ENCODE measurements at places on chromosomes 1 and 21.

DNA sequence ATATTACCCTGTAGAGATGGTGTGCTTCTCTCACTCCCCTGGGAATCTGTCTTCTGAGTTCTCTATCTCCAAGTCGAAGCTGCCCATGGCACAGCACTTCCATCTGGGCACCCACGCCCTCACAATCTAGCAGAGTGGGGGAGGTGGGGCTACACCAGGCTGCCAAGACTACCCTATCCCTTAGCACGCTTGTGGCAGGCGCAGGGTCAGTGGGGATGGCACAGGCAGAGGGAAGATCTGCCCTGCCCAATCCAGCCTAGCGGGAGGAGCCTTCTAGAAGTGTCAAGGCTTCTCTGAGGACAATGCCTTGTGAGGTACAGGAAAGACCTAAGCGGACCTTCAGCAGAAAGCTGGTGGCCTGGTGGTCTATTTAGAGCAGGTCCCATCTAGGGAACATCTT is 49.1 kb downstream of the DMAP1 start:
- no peak for DNase-seq

- DNase-seq, result no peak
These were observed 17.7 kb downstream of the DDAH1 start for GRCh38 chr1:85447006-85447943.

- DNase-seq, result no peak
These were observed 230.3 kb downstream of the ATG4C start for GRCh38 chr1:63014267-63014666.

GRCh38 chr1:28934676-28935075 is 20.3 kb downstream of the EPB41 start:
- no peak for DNase-seq

- no peak for DNase-seq
These were observed 407.8 kb upstream of the DAB1 start for GRCh38 chr1:57831624-57832023.

DNA sequence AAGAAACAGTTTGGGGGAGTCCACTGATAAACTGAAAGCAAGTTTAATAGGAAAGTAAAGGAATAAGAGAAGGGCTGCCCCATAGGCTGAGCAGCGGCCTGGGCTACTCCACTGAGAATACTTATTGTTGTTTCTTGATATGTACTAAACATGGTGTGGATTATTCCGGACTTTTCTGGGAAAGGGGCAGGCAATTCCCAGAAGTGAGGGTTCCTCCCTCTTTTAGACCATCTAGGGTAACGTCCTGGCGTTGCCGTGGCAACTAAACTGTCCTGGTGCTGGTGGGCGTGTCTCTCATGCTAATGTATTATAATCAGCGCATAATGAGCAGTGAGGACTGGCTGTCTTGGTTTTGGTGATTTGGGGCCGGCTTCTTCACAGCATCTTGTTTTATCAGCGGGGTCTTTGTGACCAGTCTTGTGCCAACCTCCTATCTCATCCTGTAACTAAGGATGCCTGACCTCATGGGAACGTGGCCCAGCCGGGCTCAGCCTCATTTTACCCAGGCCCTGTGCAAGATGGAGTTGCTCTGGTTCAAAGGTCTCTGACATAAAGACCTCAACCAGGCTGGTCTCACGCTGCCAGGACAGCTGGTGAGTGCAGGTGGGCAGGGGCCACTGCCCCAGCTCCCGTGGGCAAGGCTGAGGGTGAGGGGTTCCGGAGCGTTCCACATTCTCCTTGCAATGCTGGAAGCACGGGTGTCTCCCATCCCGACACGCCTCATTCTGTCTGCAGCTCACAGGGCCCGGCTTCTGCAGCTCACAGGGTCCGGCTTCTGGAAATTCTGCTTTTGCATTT is 19.6 kb upstream of the C1orf159 start:
- DNase-seq, result no peak

DNA sequence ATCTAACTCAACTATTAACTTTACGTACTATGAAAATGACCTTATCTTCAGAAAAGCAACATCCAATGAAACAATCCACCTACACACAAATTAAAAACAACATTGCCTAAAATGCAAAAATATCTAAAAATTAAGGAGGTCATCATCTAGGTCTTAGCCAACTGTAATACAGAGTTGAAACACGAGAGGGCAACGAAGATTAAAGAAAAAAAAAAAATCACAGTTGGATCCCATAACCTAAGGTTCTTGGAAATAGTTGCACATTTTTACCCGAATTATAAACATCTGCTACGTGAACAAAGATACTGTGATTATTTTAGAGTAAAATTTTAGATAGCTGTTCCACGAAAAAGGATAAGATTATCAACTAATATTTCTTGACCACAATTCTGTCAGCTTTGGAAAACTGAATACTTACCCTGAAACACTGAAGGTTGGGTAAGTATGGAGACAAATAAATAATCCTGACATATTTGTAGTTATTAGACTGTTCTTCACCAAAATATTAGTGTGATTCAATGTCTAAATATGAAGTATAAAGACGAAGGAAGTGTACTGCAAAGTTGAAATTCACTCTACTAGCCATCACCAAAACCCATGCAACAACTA is 88.0 kb upstream of the AK4 start:
- no peak for DNase-seq

- DNase-seq, result no peak
These were observed 24.2 kb upstream of the DYNLT5 start for GRCh38 chr1:66728021-66728420.

DNA sequence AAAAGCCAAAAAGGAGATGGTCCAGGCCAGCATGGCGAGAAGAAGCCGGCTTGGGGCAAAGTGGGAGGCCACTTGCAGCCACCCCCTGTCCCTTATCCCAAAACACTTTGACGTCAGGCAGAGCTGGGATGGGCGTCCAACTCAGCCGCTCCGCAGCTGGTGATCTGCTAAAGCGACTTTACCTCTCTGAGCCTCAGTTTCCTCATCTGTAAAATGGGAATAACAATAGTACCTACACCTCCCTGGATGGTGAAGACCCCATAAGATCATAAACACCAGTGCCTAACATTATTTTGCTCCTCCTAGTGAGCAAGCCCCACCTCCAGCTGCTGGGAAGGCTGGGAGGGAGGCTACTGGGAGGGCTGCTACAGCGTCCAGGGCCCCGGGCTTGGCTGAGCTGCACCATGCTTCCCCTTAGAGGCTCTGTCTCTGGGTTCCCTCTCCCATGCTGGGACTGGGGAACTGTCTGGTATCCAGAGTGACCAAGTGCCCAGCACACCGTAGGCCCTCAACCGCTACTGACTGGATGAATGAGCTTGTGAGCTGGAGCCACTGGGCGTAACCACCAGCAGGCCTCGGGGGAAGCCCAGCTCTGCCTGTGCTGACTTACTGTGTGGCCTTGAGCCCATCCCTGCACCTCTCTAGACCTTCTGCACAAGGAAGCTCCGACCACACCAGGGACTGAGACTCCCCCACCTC is 18.3 kb downstream of the IFFO2 start:
- DNase-seq, result no peak

DNA sequence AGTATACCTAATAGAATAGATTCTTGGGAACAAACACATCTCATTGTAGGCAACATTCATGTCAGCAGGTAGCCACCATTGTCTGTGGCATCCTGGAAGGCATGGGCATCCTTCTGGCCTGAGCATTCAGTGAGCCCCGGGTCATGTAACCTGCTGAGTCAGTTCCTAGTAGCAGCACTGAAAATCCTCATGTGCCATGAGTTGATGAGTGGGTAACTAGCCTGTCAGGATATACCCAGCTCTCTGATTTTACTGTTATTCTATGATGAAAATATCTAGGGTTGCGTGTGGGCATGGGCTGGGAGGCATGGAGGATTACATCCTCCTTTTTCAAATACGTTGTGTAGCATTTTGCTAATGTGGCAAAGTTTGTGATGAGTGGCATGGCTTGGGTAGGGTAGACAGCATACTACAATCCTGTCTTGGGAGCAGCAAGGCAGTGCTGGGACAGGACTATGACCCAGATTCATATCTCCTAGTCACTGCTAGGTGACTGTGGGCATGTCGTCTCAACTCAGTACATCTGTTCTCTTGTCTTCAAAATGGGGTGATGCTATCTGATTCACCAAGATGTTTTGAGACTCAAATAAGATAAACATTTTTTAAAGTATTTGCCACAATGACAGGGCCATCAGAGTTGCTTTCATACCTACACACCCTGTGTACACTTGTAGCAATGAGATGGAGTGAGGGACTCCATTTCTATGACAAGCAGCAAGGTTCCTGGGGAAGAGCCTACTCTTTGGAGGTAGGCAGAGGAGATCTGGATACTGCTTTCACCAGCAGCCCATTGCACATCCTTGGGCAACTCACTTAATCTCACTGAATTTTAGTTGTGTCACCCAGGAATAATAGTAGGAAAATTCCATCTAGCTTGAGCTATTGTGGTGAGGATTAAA is 62.5 kb downstream of the CD58 start:
- no peak for DNase-seq

DNA sequence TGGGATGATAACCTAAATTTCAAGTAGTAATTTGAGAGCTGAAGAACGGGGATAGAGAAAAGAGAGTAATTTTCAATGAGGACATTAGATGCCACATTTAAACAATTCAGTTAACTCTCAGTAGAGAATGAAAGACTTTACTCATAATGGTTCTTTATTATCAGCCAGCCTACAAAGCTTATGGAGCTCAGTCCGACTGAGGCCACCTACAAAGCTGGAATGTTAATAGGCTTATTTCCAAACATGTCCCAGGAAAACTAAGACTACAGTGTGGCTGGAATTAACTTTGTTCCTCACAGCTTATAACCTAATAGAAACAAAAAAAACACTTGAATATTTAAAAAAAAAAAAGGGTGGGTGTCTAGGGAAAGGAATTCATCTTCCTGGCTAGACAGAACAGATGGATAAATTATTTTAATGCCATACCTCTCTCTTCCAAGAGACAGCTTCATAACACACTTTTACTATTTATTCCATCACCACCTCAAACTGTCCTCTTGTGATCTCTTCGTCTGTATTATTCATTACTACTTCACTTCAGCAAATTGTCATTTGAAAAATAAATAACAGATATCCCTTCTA is 9.8 kb downstream of the SLC19A2 start:
- no peak for DNase-seq

DNA sequence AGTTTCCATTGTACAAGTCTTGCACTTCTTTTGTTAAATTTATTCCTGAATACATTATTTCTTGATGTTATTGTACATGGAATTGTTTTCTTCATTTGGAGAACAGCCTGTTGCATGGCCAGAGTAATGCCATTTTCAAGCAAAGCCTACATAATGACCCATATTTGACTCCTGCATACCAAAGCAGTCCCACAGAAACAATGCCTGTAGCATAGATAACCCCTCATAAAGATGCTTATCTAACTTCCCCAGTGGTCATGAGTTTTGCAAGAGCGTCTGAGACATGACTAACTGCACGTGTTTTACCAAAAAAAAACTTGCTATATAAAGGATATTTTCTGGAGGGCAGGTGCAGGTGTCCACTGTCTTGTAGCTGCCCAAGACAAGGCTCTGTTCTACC is 30.3 kb upstream of the RLF start:
- DNase-seq, result no peak

DNA sequence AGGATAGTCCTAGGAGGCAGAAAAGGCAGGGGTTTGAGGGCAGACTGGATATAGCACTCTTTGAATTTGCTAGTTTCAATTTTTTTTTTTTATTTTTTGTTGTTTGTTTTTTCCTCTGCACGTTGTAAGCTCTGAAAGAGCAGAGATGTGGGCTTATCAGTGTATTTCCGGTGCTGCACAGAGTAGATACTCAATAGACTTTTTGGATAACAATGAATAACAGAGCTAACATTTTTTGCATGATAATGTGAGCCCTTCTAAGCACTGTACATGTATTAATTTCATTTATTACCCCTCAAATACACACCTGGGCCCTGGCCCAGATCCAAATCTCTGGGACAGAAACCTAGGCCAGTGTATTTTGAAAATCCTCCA is 17.1 kb upstream of the PARP1 start:
- DNase-seq, result no peak

- no peak for DNase-seq
These were observed 6.5 kb upstream of the GLRX2 start for GRCh38 chr1:193111641-193112090.

GRCh38 chr1:1282998-1283397 is 2.8 kb downstream of the SCNN1D start:
- DNase-seq, result no peak

DNA sequence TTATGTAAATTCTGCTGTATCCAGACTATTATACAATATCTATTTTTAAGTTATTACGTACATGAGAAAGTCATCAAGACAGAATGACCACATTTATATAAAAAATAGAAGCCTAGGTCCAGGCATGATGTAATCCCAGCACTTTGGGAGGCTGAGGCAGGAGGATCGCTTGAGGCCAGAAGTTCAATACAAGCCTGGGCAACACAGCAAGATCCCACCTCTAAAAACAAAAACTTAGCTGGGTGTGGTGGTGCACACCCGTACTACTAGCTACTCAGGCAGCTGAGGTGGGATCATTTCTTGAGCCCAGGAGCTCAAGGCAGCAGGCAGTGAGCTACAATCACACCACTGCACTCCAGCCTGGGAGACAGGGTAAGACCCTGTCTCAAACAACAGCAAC is 58.9 kb downstream of the NVL start:
- DNase-seq, result no peak

DNA sequence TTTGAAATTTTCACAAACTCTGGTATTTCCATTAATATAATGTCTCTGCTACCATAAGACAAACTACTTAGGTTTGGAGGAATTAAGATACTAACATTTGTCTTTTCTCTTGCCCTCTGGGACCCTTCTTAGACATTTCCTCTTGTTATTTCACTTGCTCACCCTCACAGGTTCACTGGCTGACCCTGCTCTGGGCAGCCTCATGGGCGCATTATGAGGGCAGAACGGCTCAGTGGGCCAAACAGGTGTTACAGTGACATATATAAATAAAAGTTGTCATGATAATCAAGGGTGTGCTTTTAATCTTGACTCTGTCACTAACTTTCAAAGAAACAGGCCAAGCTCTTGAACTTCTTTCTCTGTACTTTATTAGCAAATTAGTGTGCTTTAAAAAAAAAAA is 46.5 kb downstream of the ZNHIT6 start:
- no peak for DNase-seq

GRCh38 chr1:92399076-92399475 is 87.6 kb downstream of the GFI1 start:
- no peak for DNase-seq
